NCI-H1092 (cell line): ENCODE measurements at places on chromosomes 7 and 10.
A peak's percentile ranks its signal among the peaks of the same experiment; 100 is the strongest.

- DNase-seq = peak; percentile 91
Measured at GRCh38 chr7:141844256-141844655, 3.0 kb upstream of the PRSS37 start.

GRCh38 chr10:3844491-3845025, 59.5 kb upstream of the KLF6 start:
- DNase-seq = no peak

GRCh38 chr7:151689196-151689971, 169.7 kb upstream of the RHEB start:
- DNase-seq = peak; percentile 89

GRCh38 chr7:34034728-34035127, 129.4 kb downstream of the BMPER start:
- DNase-seq = no peak

DNA sequence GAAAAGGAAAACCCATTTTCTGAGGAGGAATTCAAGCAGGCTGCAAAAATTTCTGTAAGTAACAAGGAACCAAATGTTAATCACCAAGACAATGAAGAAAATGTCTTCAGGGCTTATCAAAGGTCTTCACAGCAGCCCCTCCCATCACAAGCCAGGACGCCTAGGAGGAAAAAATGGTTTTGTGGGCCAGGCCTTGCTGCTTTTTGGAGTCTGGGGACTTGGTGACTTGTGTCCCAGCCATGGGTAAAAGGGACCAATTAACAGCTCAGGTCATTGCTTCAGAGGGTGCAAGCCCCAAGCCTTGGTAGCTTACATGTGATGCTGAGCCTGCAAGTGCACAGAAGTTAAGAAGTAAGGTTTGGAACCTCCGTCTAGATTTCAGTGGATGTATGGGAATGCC, 55.7 kb upstream of the FOXP2 start:
- DNase-seq = no peak

- no peak for DNase-seq
Measured at GRCh38 chr7:24779283-24779655, 22.0 kb upstream of the GSDME start.

GRCh38 chr10:98444314-98445006, 2.3 kb downstream of the HPS1 start:
- DNase-seq = no peak

- no peak for DNase-seq
Measured at GRCh38 chr7:152054367-152055230, 29.1 kb downstream of the GALNT11 start.

- DNase-seq = no peak
Measured at GRCh38 chr10:73251683-73252444, 580 bp downstream of the MRPS16 start.

- DNase-seq = no peak
Measured at GRCh38 chr7:5700391-5700985, 81.0 kb downstream of the RNF216 start.

DNA sequence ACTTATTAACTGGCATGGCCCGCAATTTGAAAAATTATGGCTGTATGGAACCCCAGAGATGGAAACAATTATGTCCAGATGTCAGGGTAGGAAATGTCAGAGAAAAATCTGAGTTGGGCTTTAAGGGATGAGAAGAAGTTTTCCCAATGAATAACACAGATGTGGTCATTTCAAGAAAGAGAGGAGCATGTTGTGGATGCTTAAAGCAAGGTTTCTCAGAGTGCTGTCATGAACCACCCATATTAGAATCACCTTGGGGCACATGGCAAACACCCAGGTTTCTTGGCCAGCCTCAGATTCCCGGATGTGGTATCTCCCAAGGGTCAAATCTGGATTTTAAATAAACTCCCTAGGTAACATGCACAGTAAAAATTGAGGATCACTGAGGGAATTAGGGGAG, 43.6 kb downstream of the LAMB4 start:
- DNase-seq = no peak

- no peak for DNase-seq
Measured at GRCh38 chr7:140179339-140179738, 2.6 kb upstream of the KDM7A start.

DNA sequence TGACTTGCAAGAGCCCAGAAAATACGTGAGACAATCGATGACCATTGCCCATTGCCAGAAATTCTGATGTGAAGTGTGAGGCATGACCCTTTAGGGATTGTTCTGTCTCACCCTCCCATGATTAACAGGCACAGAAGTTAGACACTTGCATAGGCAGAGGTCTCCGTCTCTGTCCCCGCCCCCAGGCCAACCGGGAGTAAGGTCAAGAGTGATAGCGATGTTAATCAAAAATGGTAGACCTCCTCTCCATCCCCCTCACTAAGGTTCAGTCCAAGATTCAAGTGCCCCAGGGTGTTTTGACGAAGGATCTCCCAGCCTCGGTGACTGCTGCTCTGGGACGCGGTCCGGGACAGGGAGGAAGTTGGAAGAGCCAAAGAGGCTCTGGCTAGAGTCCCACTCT, 22.7 kb upstream of the TRPV6 start:
- DNase-seq = no peak

DNA sequence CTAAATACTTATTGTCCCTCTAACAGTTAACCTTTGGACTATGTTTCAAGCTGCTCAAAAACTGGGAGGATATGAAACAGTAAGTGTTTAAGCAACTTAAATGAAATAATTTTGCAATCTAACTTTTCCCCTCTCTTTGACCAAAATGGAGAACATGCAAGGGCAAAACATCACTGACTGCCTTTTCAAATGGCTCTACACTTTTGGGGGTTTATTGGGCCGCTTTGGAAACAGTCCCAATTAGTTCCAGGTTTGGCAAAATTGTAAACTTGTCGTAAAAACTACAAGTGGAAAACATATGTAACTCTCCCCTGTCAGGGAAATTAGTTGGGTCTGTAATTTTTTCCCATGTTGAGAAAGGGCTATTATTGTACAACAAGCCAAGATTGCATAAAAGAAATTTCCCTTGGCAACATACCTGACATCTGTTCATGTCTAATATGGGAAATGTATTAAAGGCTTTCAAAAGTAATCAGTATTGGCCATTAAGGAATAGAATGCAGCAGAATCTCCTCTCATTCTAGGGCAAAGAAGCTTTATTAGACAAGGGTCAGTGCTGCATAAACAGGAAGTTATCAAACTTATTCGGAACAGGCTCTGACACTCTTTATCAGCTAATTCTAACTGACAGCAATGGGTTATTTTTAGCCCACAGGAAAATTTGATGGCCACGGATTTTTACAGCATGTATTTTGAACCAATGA, 157.9 kb downstream of the ARID5B start:
- DNase-seq = no peak

DNA sequence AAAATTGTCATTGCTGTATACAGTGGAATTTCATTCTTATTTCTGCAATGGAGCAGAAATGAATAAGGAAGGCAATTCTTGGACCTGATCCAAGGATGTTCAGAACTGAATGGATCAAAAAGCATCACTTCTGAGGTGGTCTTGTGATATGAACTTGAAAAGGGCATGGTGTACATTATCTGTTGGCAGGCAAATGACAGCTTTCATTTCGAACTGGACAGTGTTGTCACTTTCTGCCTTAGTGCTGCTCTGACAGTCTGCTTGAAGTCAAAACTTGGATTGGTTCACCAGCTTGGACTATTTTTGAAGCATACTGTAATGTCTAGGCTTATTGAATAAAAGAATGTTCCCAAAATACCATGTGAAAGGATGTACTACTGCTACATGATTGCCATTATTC, 52.0 kb downstream of the VCL start:
- no peak for DNase-seq

- DNase-seq = no peak
Measured at GRCh38 chr10:60044242-60044641, 137.9 kb upstream of the CCDC6 start.

DNA sequence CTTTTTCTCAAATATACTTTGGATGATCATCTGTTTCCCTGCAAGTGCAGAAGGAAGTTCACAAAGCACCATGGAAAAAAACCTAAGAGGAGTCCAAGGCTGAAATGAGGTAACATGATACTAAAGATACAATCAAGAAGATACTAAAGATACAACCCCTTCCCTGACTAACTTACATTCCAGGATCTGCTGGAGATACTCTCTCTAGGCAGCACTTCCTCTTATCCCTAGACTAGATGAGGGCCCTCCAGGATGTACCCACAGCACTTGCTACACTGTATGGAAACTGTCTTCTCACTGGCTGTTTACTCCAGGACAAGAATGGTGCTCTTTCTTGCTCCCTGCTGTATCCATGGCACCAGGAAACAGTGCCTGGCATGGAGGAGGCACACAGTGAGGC, 116.4 kb upstream of the NFE2L3 start:
- no peak for DNase-seq

DNA sequence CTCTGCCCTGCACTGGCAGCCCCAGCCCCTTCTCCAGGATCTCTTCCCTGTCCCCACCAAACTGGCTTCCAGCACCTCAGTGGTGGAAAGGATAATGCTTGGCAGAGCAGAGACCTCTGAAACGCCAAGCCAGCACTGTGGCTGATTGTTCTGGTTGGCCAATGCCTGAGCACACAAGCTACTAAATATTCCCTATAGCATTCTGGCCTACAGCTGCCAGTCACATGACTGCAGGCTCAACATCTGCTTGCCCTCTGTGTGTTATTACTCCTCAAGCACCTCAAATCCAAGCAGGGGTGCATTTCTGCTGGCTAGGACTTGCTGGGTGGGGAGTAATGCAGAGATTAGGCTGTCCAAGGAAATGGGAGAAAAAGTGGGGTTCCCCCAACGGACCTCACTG, 6.1 kb downstream of the TBATA start:
- DNase-seq = no peak

DNA sequence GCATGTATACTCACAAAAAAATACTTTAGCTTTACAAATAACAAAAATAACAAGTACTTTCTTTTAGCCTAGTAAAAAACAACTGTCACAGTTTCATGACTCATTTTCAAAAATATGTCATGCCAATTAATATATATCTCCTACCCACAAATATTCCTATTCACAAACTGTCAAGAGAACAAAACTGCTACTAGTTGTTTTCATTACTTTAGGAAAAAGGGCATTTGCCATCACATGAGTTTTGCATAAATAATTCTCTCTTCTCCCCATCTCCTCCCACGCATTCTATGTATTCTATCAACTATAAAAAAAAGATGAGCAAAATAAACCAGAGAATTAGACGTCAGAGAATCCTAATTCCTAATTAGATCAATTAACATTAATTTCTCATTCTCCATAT, 87.6 kb downstream of the PIP4K2A start:
- no peak for DNase-seq

DNA sequence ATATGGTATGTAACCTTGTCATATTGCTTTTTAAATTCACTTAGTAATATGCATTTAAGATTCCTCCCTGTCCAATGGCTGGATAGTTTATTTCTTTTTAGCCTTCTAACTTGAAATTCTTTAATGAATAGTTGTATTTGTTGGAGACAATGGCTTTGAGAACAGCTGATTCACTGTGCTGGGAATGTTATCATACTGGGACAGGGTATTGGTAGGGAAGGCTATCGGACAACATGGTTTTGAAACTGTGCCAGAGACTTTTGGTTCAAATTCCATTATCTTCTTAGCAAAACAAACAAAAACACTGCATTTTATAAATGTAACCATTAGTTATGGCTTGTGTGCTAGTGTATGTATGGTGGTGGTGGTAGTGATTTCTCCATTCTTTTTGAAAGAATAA, 517.1 kb upstream of the ANKRD30A start:
- no peak for DNase-seq

GRCh38 chr7:104317948-104318629, 10.3 kb upstream of the LHFPL3 start:
- DNase-seq = no peak
